ENCODE measurements at places on chromosomes 3 and 15.

DNA sequence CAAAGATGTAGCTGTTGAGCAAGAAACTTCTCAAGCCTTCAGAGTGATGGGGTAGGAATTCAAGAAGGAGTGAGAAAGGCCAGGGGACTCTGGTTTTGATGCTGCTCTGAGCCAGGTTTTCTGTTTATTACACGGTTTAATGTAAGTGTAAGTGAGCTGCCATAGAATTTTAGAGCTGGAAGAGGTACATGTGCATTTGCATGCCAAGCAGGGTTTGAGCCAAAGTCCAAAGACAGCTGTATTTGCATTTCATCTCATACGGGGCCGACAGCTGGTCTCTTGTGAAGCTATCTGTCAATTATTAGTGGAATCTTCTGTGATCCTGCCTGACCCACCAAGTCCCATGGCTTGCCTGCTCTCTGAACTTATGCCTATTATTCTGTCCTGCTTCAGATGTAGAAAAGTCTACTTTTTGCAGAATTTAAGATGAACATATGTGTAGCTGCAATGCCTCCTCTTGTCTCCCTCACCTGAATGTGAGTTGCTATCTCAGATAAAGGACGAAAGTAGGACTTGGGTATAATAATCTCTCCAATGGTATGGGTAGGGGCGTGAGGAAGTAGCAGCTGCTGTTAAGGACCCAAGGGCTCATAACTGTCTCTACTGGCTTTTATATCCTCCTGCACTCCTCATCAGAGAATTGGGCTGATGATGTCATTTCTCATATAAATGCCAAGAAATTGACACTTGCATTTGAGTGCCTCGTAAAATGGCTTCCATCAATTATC, 160.0 kb downstream of the SQOR start:
- DNase-seq: no peak

DNA sequence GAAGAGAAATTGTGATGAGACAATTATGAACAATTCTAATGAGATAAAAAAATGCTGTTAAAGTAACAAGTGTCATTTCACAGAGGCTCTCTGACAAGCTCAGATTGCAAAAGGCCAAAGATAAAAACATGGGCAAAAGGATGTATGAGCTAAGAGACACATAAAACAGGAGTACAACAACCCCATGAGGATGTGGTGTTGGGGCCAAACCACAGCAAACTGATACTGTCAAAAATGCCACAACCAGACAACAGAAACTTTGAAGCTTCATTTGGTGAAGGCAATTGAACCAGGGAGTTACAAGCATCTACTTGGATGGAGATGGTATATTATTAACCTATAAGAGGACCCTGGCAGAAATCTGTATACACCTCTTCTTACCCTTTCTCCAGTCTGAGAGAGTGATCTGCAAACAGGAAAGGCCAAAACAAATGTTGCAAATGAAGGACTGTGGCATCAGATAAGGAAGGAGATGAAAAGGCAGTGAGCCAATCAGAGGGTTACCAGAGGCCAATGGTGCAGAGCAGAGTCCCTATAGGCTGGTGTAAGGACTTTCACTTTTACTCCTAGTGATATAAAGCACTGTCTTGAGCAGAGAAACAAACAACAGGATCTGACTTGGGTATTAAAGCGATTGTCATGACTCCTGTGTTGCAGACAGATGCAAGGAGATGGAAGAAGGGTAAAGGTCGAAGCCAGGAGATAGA, 659.0 kb downstream of the NTRK3 start:
- no peak for DNase-seq

GRCh38 chr3:10655105-10655504, 149.7 kb upstream of the ATP2B2 start:
- DNase-seq: no peak

DNA sequence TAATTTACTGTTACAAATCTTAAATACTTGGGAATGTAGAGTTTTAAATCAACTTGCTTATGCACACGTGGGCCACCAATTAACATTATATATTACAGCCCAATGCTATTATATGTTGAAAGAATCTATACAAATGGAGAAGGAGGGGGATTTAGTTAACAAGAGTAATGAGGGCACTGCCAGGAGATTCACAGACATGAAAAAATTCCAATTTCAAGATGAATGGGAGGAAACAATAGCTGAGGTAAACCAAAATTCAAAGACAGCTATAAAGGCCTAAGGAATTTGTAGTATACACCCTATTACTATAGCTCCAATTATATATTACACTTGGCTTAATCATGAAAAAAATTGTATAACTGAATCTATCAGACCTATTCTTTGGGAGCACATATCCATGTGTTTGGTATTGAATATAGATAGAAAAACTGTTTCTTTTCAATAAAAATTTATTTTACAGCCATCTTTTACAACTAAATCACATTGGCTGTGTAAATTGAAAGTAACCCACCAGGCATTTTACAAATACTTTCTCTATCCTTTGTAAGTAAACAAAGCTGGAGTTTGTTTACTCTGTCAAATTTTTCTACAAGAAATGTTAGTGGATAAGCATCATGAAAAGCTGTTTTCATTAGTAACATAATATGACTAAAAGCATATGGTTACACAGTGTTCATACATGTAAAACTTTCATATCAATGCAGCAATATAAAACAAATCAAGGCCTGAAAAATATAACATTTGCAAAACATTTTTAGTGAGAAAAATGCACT, 1045.8 kb downstream of the ROBO1 start:
- DNase-seq: no peak

GRCh38 chr3:96331341-96331740, 483.1 kb upstream of the EPHA6 start:
- DNase-seq: no peak

- no peak for DNase-seq
These were observed 50.4 kb upstream of the MED12L start for GRCh38 chr3:151035072-151035471.

- no peak for DNase-seq
These were observed 21.1 kb upstream of the IQCF6 start for GRCh38 chr3:51799879-51800749.

DNA sequence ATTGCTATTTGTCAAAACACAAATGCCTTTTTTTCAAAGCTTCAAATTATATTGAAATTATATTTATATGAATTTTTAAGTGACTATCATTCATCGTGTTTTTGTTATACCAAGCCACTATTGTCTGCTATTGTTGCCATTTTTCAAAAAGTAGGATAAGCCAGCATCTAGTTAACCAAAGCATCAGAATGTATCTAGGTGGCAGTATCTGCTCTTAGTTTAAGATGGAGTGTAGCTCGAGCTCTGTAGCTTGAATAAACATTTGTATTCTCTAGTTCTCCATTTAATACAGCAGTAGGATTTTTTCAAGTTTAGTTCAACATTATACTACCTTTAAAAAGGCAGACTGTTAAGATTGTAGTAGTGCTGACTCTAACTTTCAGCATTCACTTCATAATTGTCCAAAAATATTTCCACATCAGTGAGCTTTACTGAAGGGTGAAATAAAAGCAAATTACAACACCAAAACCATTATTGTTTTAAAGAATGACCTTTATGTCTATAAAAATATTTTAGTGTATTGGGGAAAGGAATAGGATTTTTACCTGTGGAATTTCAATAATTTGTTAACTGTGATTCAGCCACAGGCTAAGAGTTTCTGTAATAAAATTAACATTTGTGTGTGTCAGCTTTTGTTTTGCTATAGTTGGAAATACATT, 19.6 kb upstream of the C15orf61 start:
- no peak for DNase-seq

- no peak for DNase-seq
These were observed 67.0 kb downstream of the PEAK1 start for GRCh38 chr15:77352887-77353286.

- DNase-seq: no peak
These were observed 553.1 kb downstream of the FGF12 start for GRCh38 chr3:192174283-192174682.

GRCh38 chr3:61537366-61537765, 24.0 kb upstream of the PTPRG start:
- no peak for DNase-seq

GRCh38 chr3:65560133-65560532, 478.6 kb downstream of the MAGI1 start:
- no peak for DNase-seq

GRCh38 chr15:70190965-70191364, 93.2 kb upstream of the TLE3 start:
- DNase-seq: no peak

GRCh38 chr3:12288182-12289129, at the start of gene PPARG:
Gene PPARG, plus strand, starts transcription at chr3:12289070. Its CDS starts 90,642 bp downstream, at chr3:12379712.
- no peak for DNase-seq

- no peak for DNase-seq
These were observed 154.5 kb downstream of the FOXP1 start for GRCh38 chr3:71428841-71429596.

DNA sequence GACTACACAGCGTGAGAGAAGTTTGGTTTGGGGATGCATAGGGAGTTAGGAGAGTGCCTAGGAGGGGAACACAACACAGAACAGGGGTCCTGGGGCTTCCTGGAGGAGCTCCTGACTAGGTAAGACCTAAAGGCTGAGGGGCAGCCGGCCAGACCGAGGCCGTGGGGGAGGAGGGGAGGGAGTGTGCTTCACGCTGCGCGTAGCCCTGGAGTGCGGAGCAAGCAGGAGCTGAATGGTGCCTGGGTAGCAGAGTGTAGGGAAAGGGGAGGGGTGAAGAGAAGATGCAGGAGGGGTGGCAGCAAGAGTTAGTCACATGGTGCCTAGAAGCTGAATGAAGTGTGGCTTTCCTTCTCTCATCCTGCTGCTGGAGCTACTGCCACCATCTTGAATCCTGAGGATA, 32.4 kb upstream of the HHATL start:
- no peak for DNase-seq

- DNase-seq: no peak
These were observed 19.8 kb upstream of the CELF6 start for GRCh38 chr15:72339777-72340177.

DNA sequence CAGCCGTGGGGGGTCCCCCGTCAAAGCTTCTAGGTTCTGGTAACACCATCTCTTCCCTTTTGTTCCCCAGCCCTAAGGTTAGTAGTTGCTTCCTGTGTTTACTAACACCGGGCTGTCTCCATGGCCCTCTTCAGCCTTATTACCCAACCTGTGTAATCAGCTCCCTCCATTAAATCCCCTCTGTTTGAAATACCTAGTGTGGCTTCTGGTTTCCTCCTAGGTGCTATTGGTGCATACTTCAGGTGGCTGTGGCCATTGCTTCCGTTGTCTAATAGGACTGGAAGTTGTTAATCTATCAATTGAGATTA, 35.3 kb downstream of the MOBP start:
- DNase-seq: no peak

- DNase-seq: no peak
These were observed 159.0 kb upstream of the IL12A start for GRCh38 chr3:159829539-159830227.

- DNase-seq: no peak
These were observed 42.7 kb downstream of the SMAD6 start for GRCh38 chr15:66744610-66745279.

DNA sequence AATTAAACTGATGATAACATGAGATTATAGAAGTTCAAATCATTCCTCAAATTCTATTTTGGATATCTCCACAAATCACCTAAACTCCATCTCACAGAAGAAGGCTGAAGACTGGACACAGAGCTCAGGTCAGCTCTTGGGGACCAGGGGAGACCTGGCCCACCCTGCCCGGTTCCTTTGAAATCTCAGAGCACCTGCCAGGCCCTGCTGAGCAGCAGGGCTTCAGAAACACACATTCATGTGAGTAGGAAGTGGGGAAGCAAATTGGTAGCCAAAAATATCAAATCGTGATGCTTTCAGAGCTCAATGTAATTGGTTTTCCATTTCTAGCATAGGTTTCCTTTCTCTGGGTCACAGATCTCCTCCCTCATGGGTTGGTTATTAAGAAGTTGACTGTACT, 76.2 kb downstream of the OCA2 start:
- DNase-seq: no peak

GRCh38 chr3:117165601-117166051, 456.0 kb downstream of the TUSC7 start:
- no peak for DNase-seq

- DNase-seq: no peak
These were observed 15.0 kb upstream of the NEK10 start for GRCh38 chr3:27384191-27384590.

GRCh38 chr3:53226841-53227407, 28.9 kb downstream of the TKT start:
- no peak for DNase-seq

- no peak for DNase-seq
These were observed 53.3 kb downstream of the TIPARP start for GRCh38 chr3:156727519-156728205.

DNA sequence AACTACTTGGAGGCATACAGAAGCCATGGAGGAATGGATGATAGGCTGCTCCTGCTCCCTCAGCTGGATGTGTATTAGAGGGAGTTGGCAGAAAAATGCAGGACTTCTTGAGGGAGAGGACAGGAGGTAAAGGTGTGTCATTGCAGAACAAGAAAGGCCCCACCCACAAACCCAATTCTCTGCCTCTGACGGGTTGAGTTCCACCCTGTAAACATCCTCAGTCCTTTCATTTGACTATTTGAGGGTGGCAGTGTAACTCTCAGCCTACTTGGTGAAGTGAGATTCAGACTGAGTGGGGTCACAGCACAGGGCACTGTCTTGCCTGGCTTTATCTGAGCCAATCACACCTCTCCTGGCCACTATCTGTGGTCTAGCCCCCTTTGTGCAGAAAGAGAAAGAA, at the start of gene TPRG1:
Gene TPRG1, plus strand, starts transcription at position 265 of the 400 bp plus-strand sequence. CDS start 35,414 bp downstream, outside the sequence.
- no peak for DNase-seq

DNA sequence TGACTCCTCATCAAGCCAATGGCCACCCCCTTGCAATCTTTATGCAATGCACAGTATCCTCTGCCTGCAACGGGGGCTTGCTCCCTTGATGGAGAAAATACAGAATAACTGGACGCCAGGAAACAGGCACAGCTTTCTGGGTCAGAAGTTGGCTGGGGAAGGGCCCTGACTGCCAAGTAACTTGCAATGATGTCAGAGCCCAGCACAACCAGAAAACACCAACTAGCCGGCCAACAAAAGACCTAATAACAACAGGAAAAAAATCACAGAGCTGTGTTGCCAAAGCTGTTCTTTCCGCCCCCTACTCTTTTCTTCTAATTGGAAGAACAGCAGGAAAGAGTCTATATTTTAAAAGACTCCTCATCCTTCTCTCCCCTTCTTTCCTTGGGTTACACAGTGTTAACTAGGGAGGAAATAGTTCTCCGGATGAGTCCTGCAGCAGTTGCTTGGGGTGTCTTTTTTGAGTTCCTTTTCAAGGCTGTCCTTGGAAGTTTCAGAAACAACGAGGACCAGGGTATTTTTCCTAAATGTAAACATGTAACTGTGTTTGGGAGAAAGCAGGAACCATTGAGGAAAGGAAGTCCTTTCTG, 1.4 kb upstream of the SEMA6D start:
- no peak for DNase-seq

GRCh38 chr3:62503516-62503915, 130.2 kb upstream of the FEZF2 start:
- no peak for DNase-seq

- DNase-seq: no peak
These were observed 208.7 kb downstream of the VGLL3 start for GRCh38 chr3:86782286-86782685.

- no peak for DNase-seq
These were observed 161.1 kb upstream of the ROBO1 start for GRCh38 chr3:79928687-79929408.

- DNase-seq: no peak
These were observed 5.4 kb downstream of the UBE2E1 start for GRCh38 chr3:23811185-23811527.

- DNase-seq: no peak
These were observed 137.1 kb downstream of the CD47 start for GRCh38 chr3:107953722-107954121.

GRCh38 chr3:13042127-13042701, 31.0 kb downstream of the IQSEC1 start:
- DNase-seq: no peak

Data from stimulated activated CD8-positive, alpha-beta memory T cell treated with anti-CD3 and anti-CD28 coated beads, Interleukin-4, amount 100 ng/mL, for 1 hour (primary cell).